Upper lobe of right lung (tissue), 1 donor: ENCODE measurements at places on chromosomes 12 and 14.
A peak's percentile ranks its signal among the peaks of the same experiment; 100 is the strongest.

- no peak for DNase-seq
These were observed 2.9 kb upstream of the PPFIBP1 start for GRCh38 chr12:27521066-27521465.

DNA sequence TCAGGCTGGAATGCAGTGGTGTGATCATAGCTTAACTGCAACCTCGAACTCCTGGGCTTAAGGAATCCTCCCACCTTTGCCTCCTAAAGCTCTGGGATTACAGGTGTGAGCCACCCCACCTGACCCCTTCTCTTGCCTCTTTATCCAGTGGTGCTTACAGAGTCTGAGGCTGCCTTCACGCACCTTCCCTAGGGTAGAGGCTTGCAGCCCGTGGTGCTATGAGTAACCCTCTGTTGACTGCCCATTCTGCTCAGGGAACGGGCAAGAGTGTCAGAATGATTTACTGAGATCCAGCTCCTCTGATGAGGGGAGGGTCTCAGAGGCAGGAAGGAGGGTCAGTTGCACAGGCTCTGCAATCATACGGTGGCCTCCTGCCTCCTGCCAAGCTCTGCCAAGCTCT lies 125.1 kb upstream of the TBX3 start:
- DNase-seq = no peak

GRCh38 chr12:16158050-16158449 lies 119.4 kb downstream of the SLC15A5 start:
- DNase-seq = no peak

GRCh38 chr12:64713376-64713775 lies 45.8 kb downstream of the GNS start:
- no peak for DNase-seq

- DNase-seq = no peak
These were observed 31.4 kb downstream of the EVL start for GRCh38 chr14:100096656-100097055.

GRCh38 chr12:124993626-124994436 lies at the start of gene BRI3BP:
TSS of gene BRI3BP (plus strand) at chr12:124993645. CDS start at chr12:124993791, 146 bp downstream.
- peak; percentile 84 for DNase-seq

DNA sequence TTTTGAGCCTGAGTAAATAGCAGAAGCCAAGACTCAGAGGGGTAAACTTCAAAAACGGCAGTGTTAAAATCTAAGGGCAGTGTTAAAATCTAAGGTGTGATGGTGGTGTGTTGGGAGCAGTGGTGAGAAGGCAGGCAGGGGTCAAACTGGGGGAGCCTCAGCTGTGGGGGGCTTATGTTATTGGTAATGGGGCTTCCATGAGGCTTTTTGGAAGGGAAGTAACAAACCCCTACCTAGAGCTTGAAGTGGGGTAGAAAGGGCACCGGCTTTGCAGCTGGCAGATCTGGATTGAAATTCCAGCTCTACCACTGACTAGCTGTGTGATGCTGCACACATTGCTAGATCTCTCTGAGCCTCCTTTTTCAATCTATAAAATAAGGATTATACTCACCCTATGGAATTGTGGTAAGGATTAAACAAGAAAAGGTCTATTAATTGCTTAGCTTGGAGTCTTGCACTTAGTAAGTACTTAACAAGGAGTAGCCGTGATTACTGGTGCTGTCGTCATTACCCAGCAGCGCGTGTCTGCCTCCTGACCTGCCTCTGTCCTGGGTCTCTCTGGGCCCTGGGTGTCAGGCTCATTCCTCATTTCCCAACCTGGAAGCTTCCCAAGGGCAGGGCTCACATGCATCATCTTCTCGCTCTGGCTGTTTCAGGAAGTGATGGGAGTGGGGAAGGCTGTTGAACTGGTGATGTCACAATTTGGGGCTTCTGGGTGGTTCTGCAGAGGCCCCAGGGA lies 18.5 kb upstream of the KRT80 start:
- DNase-seq = peak; percentile 57

- DNase-seq = no peak
These were observed 7.6 kb upstream of the KERA start for GRCh38 chr12:91065396-91065795.
